ENCODE measurements at places on chromosomes 5 and 9.
A peak's percentile ranks its signal among the peaks of the same experiment; 100 is the strongest.

- no peak for DNase-seq
Observed at GRCh38 chr5:80644900-80645299, 9.6 kb upstream of the MSH3 start.

GRCh38 chr9:92138157-92138959, 23.1 kb upstream of the SPTLC1 start:
- DNase-seq: no peak

- no peak for DNase-seq
Observed at GRCh38 chr9:116391306-116391900, 237.8 kb downstream of the PAPPA start.

DNA sequence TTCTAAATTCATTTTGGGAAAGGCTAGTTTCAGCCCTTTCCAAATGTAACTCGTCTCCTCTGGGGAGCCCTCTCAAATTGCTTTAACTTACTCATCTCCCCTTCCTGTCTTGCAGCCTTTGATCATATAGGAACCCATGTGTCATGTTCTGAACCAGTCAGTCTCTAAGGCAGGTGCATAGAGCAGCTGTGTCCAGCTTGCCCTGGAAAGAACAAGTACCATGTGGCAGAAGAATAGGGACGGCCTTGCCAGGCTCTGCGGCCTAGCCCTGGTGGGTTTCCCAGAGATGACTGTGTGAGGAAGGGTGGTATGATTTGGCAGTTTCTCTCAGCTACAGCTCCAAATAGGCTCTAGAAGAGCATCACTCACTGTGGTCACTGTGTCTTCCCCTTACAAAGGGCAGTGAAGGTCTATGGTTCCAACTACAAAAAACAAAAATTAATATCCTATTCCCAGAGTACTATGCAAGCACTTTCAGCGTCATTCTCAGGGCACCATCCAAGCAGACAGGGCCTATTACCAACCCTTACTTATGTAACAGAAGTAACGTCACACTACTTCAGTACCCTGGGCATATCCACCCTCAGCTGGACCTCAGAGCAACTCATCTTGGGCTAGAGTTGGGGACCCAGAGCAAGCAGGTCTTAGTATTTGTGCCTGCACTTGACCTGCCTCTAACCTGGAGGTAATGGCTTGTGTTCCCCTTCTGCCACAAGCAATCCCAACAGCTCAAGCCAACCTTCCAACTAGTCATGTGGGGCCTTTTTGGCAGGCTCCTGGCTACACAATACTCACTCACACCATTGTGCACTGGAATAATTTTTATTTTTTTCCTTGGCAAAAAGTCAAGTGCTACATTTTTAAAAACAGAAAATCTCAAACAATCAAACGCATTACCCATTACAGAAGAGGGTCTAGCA, 37.2 kb upstream of the UBAP2 start:
- DNase-seq: no peak

- DNase-seq: no peak
Observed at GRCh38 chr9:115804206-115804605, 349.4 kb upstream of the PAPPA start.

- DNase-seq: no peak
Observed at GRCh38 chr5:97735209-97735608, 552.2 kb upstream of the RIOK2 start.

GRCh38 chr9:79768194-79768593, 196.4 kb downstream of the TLE4 start:
- DNase-seq: no peak

DNA sequence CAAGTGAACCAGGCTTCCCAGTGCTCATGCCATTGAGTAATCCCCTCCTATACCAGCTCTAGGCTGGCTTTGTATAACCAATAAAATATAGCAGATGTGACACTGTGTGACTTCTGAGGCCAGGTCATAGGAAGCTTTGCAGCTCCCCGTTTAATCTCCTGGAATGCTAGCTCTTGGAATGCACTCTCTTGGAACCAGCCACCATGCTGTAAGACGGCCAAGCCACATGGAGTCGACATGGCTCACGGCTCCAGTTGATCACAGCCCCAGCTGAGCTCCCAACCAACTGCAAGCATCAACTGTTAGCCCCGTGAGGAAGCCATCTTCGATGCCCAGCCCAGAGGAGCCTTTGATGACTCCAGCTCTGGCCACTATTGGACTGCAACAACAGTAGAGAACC, 74.5 kb downstream of the SH3TC2 start:
- no peak for DNase-seq

DNA sequence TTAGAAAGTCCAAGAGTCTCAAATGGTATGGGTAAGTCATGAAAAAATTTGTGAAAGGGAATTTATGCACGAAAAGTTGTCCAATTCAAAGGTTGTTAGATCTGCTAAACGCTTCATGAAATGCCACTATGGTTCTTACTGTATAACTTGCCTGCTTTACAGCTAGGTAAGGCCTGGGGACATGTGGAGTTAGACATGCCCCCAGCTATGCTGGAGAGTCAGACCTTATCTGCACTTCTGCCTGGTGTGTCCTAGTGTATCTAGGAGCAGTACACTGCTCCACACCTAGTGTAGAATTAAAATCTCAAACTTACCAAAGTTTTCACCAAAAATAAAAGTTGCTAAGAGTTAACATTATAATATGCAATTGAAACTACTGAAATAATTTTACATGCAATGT, 136.8 kb downstream of the MAPKAP1 start:
- DNase-seq: no peak

- DNase-seq: no peak
Observed at GRCh38 chr5:107461770-107462169, 209.0 kb downstream of the EFNA5 start.

GRCh38 chr5:55868846-55869245, 17.7 kb downstream of the IL31RA start:
- DNase-seq: no peak

DNA sequence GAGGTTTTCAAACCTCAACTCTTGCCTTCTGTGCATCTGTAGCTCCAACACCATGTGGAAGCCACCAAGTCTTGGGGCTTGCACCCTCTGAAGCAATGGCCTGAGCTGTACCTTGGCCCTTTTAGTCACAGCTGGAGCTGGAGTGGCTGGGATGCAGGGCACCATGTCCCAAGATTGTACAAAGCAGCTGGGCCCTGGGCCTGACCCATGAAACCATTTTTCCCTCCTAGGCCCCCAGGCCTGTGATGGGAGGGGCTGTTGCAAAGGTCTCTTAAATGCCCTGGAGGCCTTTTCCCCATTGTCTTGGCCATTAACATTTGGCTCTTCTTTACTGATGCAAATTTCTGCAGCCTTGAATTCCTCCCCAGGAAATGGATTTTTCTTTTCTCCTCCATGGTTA, 11.8 kb upstream of the ENTREP1 start:
- no peak for DNase-seq

DNA sequence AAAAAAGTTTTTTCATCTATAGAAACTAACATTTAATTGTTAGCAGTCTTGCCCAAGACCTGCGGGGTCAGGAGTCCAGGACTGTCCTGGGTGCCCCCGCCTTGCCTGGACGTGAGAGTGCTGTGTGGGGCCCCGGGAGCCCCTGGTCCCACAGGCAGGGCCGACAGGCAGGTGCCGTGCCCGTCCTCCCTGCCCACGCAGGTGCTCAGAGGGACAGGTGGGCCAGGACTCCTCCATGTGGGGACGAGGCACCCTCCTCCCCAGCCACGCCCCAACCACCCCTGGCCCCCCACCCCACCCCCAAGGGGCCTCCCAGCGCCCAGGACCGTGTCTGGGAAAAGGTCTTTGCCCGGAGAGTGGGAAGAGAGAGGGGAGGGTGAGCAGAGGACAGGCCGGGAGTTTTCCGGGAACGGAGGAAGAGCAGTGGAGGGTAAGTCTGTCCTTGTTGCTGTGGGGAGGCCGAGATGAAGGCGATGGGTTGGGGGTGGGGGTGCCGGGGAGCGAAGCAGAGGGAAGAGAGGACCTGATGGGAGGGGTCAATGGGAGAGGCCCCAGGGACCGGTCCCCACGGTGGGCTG, 2.7 kb upstream of the LCN12 start:
- peak; percentile 70 for DNase-seq

GRCh38 chr9:9002826-9003583, 1203.4 kb upstream of the DMAC1 start:
- no peak for DNase-seq

- no peak for DNase-seq
Observed at GRCh38 chr5:69300537-69301203, 31.9 kb downstream of the CCDC125 start.

GRCh38 chr9:91904588-91905236, 45.3 kb downstream of the ROR2 start:
- no peak for DNase-seq
